Esophagus squamous epithelium (tissue), 5 donors: ENCODE measurements at places on chromosomes 16 and 17.

- no peak for DNase-seq
Measured at GRCh38 chr16:57069635-57070370, 22.6 kb upstream of the CPNE2 start.

GRCh38 chr17:19759568-19760549, 11.8 kb upstream of the ALDH3A1 start:
- no peak for DNase-seq

- DNase-seq = no peak
Measured at GRCh38 chr17:17176341-17176740, 29.8 kb downstream of the PLD6 start.

DNA sequence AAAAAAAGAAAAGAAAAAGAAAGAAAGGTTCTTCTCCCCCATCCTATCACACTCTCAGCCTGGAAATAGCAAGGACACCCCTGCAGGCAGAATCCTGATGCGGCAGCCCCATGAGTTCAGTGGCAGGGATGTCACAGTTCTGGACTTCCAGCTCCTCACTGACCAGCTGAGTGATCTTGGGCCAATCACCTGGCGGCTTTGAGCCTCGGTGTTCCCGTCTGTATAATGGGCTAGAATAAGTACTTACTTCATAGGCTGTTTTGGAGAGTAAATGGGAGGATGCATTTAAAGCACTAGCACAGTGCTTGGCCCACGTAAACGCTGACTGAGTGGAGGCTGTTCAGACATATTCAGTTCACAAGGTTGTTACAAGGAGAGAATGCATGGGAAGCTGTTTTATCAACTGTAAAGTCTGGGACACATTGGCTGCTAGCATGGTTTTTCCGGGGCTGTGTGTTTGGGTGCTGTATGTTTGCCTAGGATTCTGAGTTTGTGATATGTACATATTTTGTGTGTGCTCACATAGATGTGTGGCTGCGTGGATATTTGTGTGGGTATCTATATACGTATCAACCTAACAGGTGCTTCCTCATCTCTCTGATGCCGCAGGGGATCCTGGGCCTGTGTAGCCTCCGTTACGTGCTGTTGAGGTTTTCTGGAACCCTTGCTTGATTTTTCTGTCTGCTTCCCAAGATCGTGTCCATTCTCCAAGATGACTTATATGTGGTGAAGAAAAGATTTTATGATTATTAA, 3.4 kb downstream of the BHLHA9 start:
- DNase-seq = no peak

GRCh38 chr16:1890708-1891050, 18.7 kb upstream of the MEIOB start:
- no peak for DNase-seq

GRCh38 chr17:74391771-74392170, 24.5 kb downstream of the GPR142 start:
- no peak for DNase-seq

- DNase-seq = no peak
Measured at GRCh38 chr16:67773099-67773498, 33.3 kb downstream of the RANBP10 start.

DNA sequence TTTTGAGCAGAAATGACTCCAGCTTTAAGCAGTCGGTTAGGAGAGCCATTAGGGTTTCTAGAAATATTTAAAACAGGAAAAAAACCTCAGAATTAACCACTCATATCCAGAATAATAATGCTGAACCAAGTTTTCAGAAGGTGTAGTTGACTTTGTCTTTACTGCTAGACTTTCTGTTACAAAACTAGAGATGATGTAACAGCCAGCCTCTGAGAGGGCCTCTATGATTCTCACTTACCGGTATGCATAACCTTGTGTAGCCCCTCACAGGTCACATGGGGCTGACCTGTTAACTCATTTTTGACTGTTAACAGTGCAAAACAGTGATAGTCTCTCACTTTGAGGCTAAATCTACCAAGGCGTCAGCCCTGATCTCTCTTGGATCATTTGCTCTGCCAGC, 74.3 kb downstream of the TEX14 start:
- DNase-seq = no peak

GRCh38 chr17:12485361-12485906, 180.3 kb upstream of the MYOCD start:
- DNase-seq = no peak

DNA sequence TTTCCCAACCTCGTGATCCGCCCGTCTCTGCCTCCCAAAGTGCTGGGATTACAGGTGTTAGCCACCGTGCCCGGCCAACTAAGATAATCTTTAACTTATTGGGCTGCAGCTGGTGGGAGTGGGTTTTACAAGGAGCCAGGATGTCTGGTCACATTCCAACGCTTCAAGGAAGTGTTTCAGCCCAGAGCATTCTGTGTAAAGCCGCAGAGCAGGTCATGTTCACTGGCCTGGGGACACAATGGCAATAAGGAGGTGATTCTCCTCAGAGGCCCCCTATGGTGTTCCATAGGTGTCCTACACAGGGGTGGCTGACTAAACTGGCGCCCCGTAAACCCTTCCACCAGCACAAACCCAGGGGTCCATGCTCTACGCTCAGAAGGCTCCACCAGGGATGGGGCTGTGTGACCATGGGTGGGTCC, 1.2 kb downstream of the QPRT start:
- DNase-seq = no peak

GRCh38 chr17:68576137-68576536, 25.0 kb downstream of the FAM20A start:
- DNase-seq = no peak

GRCh38 chr17:60781880-60782412, 104.3 kb downstream of the BCAS3 start:
- no peak for DNase-seq

DNA sequence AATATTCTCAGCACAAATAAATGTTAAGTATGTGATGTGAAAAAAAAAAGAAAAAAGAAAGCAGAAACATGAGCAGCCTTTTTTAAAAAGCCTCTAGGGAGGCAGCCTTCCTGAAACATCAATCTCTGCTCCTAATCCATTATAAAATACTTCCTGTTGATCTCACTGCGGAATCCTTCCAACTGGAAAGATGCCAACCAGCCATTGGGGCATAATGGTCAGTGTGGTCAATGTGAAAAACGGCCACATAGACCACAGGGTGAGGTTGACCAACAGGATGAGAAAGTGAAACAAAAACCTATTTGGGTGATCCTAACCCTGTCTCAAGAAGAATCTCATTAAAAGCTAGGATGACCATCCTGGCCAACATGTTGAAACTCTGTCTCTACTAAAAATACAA, 26.1 kb upstream of the ABCA8 start:
- no peak for DNase-seq
